Stimulated activated CD8-positive, alpha-beta memory T cell treated with anti-CD3 and anti-CD28 coated beads, Interleukin-15, amount 100 ng/mL, for 48 hours (primary cell): ENCODE measurements at places on chromosomes 12 and 14.

DNA sequence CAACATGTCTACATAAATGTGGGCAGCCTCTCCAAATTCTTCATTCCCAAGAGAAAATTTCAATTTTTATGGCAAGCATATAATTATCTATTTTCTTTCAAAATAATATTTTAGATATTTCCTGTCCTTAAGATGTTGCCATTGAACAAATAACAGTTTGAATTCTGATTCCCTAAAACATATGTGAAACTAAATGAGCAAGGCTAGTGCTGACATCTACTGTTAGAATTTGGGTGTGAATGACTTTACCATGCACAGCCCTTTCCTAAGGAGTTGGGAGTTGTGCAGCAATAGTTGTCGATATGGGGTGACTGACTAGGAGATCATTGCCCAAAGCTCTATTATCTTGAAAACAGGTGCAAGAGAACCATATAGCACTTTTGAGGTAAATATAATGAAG, 108.2 kb upstream of the SLC38A4 start:
- no peak for DNase-seq

DNA sequence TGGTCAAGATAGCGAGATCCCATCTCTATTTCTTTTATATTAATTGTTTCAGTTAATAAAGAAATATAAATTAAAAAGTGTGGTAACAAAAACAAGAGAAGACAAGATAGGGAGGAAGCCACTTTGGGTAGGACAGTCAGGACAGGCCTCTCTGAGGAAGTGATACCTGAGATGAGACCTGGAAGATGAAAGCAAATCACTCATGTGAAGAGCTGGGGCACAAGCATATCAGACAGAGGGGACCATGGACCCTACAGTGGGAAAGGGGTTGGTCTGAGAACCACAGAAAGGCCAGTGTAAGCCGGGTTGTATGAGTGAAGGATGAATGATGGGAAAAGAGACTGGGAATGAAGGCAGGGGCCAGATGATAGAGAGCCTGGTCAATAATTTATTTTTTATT, 1.8 kb upstream of the MED6 start:
- no peak for DNase-seq

GRCh38 chr14:63501429-63501828, 41.7 kb downstream of the PPP2R5E start:
- DNase-seq: no peak

DNA sequence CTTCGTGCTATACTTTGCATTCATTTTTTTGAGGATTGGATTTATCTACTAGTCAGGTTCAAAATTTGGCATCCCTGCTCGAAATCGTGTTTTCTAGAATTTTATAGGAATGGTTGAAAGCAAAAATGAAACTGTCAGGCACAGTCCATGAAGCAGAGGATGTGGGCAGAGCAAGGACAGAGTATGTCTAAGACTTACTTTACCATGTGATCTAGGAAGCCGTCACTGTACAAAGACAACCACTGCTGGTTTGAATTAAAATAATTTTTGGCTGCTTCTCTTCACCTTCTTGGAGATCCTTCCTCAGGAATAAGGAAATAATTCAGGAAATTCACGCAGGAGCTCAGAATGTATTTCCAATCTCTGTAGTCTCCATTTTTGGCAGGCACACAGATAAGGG, 31.6 kb upstream of the SGPP1 start:
- no peak for DNase-seq

- DNase-seq: no peak
These were observed 151.4 kb upstream of the NUDT4 start for GRCh38 chr12:93226361-93226760.

DNA sequence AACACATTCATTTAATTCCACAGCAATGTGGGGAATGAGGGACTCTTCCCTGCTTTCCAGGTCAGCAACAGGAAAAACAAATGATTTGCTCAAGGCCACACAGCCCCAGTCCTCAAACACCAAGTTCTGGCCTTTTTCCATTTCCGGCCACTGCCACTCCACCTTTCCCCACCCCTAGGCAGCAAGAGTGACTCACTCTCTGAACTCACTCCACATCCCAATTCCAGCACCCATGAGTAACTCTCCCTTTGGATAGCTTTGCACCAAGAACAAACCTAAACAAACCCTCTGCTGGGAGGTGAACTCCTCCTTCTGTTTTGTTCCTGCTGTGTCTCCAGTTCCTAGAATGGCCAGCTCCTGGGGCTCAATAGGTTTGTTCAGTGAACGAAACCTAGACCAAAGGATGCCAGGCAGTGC, 30.4 kb upstream of the PLEKHG6 start:
- no peak for DNase-seq

- DNase-seq: no peak
These were observed 114.1 kb downstream of the RFLNA start for GRCh38 chr12:124408822-124409517.

DNA sequence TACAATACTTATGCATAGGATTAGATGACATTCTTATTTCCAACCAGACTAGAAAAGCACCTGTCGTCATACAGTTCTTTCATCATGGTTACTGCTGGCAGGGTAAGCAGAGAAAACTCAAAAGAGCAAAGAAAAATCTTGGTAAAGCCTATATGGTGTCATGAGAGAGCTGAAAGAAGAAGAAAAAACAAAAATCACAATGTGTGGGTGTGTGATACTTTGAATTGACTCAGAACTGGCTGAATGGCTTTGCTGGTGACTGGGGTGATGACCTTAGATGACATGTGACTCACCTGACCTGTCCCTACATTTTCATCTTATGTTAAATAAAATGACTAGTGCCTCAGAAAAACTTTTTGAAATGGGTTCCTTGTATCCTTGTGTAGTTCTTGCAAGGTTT, 278.1 kb upstream of the LMO3 start:
- no peak for DNase-seq

DNA sequence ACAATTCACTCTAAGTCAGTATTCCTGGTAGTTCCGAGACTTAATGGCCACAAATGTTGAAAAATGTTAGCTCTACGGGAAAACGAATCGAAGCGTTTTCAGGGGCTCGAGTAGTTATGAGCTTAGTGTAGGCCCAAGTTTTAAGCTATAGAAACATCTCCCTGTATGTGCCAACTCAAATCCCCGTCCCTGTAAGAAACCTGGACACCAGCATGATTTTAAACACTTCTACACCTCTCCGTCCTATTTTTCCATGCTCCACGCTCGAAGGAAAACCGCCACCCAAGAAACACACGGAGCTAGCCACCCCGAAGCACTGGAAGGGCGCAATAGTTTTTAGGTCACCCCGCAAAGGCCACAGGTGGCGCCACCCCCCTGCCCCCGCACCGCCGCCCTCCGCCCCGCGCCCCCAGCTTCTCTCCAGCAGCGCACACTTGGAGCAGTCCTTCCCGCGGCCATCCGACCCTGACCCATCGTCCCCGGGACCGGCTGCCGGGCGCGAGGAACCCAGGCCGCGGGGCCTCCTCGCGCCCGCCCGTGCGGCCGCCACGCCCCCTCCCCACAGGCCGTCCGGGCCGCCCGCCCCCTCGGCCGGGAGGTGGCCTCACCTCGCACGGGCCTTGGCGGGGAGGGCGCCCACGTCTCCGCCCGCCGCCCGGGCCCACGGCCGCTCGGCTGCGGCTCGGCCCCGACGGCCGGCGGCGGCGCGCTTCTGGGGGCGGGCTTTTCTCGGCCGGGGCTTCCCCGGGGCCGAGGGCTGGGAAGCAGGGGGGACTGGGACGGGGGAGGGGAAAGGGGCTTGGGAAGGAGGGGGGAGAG, 522 bp downstream of the R3HDM2 start:
- DNase-seq: peak; percentile 61

- no peak for DNase-seq
These were observed 5.1 kb upstream of the PCNX1 start for GRCh38 chr14:70902184-70902583.

- DNase-seq: no peak
These were observed 344.5 kb upstream of the NAV3 start for GRCh38 chr12:77485961-77486854.

- no peak for DNase-seq
These were observed 276.4 kb upstream of the SFSWAP start for GRCh38 chr12:131434208-131435125.

DNA sequence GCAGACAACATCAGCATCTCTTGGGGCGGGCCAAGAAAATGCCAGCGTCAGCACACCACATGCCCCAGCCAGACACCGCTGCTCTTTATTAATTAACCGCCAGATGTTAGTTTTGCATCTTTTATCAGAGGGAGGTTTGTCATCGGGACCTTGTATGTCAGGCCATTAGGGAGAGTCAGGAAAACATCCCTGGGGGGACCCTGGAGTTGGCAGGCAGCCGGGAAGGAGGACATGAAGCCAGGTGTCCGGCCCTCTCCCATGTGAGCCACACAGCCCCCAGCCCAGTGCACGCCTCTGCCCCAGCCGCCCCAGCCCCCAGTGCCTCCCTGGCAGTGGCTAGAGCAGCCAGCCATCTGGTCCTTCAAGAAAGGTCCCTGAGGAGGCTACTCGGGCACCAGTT, 56.9 kb upstream of the FAM222A start:
- no peak for DNase-seq

DNA sequence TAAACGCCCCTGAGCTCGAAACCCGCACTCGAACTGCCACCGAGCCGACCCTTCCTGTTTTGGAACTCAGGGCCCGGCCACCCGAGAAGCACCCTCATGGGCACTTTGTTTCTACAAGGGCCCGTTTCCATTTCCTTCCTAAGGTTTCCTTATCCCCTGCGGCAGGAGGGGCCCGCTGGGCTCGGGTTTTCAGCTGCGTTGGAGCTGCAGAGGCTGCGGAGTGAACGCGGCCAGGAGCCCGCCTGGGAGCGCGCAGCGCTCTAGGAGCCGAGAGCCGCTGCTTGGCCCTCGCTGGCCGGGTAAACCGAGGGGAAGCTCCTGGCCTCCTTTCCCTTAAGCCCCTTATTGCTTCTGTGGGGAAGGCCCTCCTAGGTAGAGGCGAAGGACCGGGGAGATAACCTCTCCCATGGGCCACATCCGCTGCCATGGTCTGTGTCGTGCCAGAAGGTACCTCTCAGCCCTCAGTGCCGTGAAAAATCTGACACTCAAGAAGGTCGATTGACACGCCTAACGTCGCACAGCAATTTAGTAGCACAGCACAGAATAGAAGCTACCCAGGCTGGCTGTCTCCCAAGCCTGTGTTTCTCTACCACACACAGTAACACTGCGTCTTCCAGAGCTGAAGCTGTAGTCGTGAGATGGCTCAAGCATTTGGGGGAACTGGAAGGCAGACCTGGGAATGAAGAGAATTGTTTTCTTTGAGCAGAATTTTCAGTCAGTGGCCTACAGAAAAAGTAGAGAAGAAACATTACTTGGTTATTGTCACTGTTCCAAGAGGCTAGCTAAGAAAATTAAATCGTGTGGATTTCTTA, 12.9 kb upstream of the CALM1 start:
- peak; percentile 42 for DNase-seq

DNA sequence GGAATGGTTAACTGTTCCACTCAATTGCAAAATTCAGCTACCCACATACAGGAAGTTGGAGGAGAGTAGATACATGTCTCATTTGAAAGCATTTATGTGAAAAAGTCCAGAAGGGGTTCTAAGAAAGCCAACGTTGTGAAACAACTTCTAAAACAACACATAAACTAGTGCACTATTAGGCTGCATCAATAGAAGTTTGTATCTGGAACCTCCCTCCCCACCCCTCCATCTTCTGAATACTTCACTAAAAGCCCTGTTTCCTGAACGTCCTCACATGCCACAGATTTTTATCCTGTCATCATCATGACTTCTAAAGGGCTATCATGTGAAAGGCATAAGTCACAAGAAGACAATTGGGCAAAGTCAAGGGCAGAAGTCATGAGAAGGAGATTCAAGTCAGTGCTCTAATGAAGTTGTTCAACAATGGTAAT, 5.5 kb downstream of the KRT79 start:
- no peak for DNase-seq

- no peak for DNase-seq
These were observed 14.8 kb upstream of the PAX9 start for GRCh38 chr14:36646664-36647416.

- no peak for DNase-seq
These were observed 49.2 kb downstream of the SSH1 start for GRCh38 chr12:108807996-108808769.

GRCh38 chr14:74618078-74618952, 6.3 kb upstream of the LTBP2 start:
- peak; percentile 69 for DNase-seq

- DNase-seq: no peak
These were observed 61.7 kb upstream of the SLC6A15 start for GRCh38 chr12:84974155-84974815.

GRCh38 chr14:94921456-94921855, 151.5 kb upstream of the GSC start:
- no peak for DNase-seq

- peak; percentile 3 for DNase-seq
These were observed 65.3 kb downstream of the IFT43 start for GRCh38 chr14:76050797-76051392.

DNA sequence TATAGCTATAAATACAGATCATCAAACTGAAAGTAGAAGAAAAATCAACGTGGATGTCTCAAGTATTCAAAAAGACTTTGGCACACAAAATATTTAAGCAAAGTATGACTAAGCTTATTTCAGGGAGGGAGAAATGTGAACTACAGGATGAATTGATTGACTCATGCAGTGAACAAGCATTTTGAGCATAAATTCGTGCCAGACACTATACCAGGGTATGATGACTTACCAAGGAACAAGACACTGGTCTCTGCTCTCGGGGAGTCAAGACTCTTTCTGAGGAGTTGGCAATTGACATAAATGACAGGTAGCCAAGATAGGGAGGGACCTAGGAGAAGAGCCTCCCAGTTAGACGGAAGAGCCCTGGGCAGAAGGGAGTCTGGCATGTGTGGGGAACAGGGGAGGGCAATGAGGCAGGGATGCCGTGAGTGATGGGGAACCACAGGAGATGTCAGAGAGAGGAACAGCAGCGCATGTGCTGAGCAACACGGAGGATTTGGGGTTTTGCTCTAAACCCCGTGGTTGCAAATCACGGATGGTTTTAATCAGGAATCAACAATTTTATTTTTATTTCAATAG, 115.2 kb downstream of the TMEM132D start:
- DNase-seq: no peak

GRCh38 chr14:36222952-36223468, 46.5 kb upstream of the PTCSC3 start:
- no peak for DNase-seq

DNA sequence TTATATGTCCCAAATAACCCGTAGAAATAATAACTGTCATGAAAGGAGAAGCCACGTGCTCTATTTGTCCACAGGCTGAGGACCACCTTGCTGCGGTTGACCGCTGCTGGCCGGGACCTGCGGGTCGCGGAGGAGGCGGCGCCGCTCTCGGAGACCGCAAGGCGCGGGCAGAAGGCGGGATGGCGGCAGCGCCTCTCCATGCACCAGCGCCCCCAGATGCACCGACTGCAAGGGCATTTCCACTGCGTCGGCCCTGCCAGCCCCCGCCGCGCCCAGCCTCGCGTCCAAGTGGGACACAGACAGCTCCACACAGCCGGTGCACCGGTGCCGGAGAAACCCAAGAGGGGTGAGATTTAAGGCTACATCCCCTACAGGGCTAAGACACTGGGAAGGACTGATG, 21.0 kb downstream of the RPGRIP1 start:
- peak; percentile 8 for DNase-seq

DNA sequence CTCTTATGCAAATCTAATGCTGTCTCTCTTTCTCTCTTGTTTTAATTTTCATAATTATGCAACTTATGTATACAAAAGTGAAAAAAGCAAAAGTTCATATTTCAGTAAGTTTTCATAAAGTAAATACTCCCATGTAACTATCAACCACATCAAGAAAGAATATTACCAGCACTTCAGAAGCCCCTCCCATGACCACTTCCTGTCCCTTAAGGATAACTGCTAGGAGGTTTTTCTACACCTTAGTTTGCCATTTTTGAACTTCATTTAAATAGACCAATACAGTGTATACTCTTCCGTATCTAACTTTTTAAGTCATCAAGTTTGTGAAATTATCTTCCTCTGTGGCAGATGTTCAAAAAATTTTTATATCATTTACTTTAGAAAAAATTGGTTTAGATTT, 547 bp upstream of the OR4K15 start:
- DNase-seq: no peak
